ENCODE measurements at places on chromosomes 6 and 20. TPM values are rescaled to one million over a fixed set of nuclear protein-coding genes. Genes with fewer than 3 reads are reported as not detected.

DNA sequence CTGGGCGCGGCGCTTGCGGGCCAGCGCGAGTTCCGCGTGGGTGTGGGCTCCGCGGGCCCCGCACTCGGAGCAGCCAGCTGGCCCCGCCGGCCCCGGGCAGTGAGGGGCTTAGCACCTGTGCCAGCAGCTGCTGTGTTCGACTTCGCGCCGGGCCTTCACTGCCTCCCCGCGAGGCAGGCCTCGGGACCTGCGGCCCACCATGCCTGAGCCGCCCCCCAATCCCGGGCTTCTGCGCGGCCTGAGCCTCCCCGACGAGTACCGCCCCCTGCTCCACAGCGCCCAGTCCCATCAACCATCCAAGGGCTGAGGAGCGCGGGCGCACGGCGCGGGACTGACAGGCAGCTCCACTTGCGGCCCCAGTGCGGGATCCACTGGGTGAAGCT is 36.2 kb downstream of the RIOK1 start:
- no peak for DNase-seq

DNA sequence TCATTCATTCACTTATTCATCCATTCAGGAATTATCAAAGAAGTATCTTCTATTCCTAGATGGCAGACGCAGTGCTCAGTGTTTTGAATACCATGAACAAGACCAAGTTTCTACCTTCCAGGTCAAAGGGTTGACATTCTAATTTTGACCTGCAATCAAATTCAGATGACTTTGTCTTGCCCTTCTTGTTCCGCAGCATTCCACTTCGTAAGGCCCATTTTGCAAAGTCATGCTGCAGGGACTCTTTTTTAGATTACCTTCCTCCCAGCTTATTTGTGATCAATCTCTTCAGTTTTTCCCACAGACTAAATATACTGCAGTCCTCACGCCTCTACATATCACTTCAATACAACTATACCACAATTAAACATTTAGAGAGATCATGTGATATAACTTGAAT is 7.1 kb upstream of the TAAR1 start:
- DNase-seq: no peak

DEFB118 gene
- not detected for total RNA-seq

DEFB116 gene
- not detected for total RNA-seq

MOG gene
- 14.7 TPM for total RNA-seq

- DNase-seq: no peak
Measured at GRCh38 chr6:38194589-38194988, 375.1 kb downstream of the ZFAND3 start.
